ENCODE measurements at places on chromosomes 7 and 10.

- DNase-seq = no peak
These were observed 69.6 kb upstream of the RAPGEF5 start for GRCh38 chr7:22426463-22427094.

DNA sequence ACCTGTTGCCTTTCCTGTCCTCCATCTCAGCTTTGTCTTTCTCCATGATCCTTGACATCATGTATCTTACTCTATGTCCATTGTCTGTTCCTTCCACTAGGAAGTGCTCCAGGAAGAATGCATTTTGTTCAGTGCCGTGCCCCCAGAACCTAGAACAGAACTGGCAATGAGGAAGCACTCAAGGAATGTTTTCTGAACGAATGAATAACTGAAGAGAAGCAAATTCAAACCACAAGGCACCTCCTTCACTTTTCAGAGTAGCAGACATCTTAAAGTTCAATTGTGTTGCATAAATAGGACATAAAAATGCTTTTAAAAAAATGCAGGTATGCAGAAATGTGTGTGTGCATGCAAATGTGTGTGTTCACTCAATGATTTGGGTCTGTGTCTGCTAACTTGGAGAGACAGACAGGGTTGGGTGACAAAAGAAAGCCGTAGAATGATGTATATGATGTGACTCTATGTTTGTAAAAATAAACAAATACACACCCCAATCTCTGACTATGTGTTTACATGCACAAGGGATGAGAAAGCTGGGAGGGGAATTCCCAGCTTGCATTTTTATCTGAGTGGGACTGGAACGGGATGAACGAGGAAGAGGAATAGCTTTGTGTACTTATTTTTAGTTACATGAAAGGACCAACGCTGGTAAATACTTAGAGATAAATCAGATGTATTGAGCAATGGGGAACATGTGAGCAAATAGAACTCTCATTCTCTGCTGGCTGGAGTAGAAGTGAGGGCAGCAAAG is 237.7 kb downstream of the FANK1 start:
- no peak for DNase-seq

GRCh38 chr7:28316489-28316888 is 95.8 kb upstream of the CREB5 start:
- DNase-seq = no peak

DNA sequence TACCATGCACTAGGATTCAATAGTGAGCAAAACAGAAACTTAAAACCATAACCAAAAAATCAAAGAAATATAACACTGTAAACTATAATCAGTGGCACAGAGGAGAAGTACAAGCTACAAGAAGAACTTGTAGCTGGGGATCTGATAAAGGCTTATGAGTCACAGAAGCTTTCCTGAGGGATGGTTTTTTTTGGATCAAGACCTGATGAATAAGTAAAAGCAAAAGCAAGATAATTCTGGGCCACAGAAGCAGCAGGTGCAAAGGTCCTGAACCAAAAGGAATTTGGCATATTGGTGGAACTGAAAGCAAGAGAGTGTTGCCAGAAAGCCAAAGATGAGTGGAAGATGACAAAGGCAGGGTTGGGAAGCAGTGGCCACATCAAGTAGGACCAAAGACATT is 37.4 kb upstream of the BET1 start:
- DNase-seq = no peak

DNA sequence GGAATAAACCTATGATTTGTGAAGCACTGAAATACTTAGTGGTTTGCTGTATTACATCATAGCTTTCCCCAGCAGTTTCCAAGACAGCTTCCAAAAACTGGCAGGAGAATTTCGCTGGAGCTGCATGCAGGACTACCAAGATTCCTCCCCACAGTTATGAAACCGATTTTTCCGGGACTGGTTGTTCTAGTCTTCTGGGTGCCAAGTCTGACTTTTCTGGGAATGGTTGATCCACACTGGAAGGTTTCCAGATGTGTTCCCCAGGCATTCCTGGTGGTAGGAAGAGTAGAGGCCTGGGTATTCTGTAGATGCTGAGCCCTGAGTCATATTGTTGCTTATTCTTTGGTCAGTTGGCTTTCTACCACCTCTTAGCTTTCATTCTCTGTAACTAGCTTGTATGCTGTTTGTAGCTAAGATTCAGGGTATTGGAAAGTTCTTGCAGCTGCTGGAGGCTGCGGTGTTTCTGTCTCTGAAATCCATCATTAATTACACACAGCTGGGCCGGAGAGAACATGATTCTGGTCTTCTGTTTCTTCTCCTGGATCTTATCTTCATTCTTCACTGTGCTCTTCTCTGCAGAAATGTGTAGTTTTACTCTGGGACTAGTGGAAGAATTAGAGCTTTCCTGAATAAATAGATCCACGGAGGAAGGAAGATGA is 6.3 kb downstream of the ABCC2 start:
- DNase-seq = no peak

GRCh38 chr7:128830231-128831177 is at the start of gene FLNC:
FLNC (plus strand) TSS chr7:128830406; CDS start chr7:128830638, 232 bp downstream.
- DNase-seq = no peak

DNA sequence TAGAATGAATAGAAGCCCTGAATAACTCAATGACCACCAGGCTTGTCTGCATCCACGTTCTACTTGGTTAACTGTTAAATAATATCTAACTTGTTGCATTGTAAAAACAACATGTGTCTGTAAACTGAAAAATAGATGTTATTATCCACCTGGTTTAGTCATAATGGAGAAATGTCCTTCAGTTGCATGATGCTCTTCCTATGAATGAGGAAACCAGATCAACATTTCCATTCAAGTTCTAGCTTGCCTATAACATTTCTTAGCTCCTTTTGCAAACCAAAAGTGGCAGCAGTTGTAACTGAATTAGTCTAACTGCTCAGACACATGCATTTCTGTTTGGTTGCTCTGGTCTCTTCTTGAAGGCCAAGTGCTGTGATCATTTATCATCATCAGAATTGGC is 62.9 kb upstream of the BET1 start:
- DNase-seq = no peak

GRCh38 chr7:64685741-64686140 is 19.8 kb downstream of the ZNF107 start:
- DNase-seq = no peak

DNA sequence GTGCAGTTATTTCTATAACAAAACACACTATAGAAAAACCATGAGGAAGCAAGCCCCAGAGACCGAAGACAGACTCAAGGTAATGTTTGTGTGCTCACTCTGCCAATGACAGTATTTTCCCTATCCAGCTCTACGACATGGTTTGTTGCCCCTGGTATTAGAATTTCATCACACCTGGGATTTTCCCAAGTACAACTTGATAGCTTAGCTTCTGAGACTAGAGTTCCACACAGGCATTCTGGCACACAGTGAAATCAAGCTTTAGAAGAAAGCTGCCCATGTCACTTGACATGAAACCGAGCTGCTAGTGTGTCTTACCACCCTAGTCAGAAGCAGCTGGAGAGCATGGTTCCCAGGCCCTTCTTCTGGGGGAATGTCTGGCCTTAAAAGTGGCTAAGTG is 44.1 kb upstream of the AKR1E2 start:
- DNase-seq = no peak

DNA sequence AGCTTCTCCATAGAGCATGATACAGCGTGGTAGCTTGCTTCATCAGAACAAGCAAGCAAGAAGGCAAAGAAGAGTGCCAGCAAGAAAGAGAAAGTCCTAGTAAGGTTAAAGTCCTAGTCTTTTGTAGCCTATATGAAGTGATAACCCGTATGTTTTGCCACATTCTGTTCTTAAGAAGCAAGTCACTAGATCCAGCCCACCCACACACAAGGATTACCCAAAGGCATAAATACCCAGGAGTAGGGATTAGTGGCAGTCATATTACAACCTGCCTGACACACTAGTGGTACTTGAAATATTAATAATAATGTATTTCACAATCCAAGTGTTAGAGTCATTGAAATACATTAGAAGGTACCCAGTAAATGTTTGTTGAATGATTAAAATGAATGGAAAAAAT is 285.5 kb downstream of the HPSE2 start:
- DNase-seq = no peak

DNA sequence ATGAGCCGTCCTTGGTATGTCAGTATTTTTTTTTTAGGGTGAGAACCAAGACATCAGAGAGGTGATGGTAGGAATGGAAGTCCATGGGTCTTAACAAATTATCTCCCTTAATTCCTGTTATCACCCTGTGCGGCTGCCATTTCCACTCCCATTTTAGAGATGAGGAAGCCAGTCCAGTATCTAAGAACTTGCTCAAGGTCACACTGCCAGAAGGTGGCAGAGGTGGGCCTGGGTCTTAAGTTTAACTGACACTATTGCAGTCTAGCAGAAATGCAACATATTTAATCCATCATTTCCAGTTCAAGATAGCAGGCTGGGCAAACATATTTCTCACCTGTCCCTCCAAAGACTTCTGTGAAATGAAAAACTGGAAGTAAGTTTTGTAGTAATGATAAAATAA is 108.3 kb downstream of the GLI3 start:
- DNase-seq = no peak

GRCh38 chr7:80307227-80307856 is 172.7 kb downstream of the GNAI1 start:
- no peak for DNase-seq

DNA sequence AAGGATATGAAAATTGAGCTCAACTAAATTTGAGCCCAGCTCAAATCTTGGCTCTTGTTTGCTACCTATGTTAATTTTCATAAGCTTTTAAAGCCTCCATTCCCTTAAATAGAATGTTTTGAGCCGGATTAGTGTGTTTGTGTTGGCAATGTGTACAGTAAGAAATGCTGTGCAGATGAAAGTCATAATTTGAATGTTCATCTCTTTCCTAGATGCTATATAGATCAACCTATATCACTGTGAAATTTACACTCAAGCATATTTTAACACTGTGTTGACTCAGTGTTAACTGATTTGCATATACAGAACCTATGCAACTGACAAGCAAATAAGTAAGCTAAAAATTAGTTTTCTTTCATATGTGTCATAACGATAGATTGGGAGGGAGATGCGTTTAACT is 272.5 kb downstream of the TFEC start:
- DNase-seq = no peak

DNA sequence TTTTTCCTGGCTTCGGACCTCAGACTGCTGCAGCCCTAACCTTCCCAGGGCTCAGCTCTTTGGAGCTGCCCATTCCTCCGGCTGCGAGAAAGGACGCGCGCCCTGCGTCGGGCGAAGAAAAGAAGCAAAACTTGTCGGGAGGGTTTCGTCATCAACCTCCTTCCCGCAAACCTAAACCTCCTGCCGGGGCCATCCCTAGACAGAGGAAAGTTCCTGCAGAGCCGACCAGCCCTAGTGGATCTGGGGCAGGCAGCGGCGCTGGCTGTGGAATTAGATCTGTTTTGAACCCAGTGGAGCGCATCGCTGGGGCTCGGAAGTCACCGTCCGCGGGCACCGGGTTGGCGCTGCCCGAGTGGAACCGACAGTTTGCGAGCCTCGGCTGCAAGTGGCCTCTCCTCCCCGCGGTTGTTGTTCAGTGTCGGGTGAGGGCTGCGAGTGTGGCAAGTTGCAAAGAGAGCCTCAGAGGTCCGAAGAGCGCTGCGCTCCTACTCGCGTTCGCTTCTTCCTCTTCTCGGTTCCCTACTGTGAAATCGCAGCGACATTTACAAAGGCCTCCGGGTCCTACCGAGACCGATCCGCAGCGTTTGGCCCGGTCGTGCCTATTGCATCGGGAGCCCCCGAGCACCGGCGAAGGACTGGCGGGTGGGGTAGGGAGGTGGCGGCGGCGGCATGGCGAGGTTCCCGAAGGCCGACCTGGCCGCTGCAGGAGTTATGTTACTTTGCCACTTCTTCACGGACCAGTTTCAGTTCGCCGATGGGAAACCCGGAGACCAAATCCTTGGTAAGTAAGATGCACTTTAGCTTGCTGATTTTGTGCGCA is at the start of gene PLXDC2:
Gene PLXDC2, plus strand, starts transcription at position 22 of the 820 bp plus-strand sequence.
- no peak for DNase-seq

GRCh38 chr10:11631890-11632587 is 20.6 kb upstream of the USP6NL start:
- DNase-seq = no peak

DNA sequence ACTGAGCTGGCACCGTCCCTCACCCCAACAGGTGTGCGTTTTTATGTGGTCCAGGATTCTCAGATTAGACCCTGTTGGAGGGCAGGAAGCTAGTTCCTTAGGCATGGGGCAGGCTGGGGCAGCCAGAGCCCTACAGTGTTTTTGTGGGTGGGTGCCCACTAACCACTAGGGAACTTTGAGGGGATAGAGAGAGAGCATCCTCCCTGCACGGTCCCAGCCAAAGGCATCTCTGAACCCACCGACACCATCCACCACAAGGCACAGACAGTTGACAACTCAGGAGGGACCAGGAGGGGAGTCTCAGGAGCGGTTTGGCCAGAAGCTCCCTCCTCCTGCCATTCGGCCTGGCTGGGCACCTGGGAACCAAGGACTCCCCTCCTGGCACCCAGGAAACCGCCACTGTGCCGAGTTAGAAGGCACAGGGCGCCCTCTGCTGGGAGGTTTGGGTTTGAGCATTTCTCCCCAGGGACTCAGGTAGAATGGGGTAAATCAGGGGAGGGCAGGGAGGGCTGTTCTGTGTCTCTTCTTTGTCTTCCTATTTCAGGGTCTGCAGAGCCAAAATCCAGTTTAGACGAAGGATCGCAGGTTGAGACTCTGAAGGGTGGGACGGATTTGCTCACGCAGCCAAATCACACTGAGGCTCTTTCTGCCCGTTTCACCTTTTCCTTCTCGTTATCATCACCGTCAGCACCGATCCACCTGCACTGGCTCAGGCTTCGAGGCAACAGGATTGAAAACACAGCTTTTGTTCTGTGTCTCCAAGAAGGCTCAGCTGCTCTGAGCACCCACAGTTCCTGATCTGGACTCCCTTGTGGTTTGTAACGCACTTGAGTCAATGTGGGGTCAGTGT is 84.8 kb upstream of the COL13A1 start:
- peak; percentile 64 for DNase-seq

DNA sequence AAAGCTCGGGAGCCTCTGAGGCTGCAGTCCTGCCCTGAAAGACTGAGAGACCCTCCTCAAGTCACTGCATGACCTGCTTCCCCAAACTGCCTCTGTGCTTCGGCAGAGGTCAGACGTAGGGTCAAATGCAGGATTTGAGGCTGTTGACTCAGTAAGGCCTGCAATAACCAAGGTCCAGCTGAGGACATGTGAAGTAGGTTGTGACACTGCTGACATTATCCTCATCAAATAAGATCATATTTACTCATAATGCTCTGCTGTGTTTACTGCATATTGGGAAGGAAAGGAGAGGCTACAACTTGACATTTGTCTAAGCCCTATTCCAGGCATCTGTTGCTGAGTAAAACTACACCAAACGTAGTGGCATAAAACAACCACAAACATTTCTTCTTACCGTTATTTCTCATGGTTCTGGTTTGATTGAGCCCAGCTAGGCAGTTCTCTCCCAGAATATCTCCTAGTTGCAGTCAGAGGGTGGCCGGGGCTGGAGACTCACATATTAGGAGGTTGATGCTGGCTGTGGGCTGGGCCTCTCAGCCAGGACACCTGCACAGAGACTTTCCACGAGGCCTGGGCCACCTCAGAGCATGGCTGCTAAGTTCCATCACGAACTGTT is 122.1 kb upstream of the STK17A start:
- DNase-seq = peak; percentile 54

- DNase-seq = no peak
These were observed 83.3 kb downstream of the PAXIP1 start for GRCh38 chr7:154919344-154920225.

Data from HuH-7.5 (cell line).